ENCODE measurements at places on chromosomes 4 and X.
A peak's percentile ranks its signal among the peaks of the same experiment; 100 is the strongest.

- DNase-seq: no peak
Measured at GRCh38 chr4:145587088-145587754, 32.0 kb upstream of the MMAA start.

DNA sequence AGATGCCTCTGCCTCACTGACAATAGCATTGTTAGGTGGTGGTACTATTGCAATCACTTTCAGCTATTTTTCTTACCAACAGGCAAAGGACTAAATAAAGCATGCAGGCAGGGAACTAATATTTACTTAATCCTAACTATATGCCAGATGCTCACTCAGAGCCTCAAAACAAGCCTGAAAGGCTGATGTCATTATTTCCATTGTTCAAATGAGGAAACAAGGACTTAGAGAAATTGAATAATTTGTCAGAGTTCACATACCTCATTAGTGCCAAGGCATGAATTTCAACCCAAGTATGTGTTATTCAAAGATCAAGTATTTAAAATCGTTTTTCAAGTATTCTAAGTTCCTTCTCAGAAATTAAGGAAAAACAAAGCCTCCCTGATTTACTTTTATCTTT is 374.9 kb upstream of the TECRL start:
- DNase-seq: no peak

GRCh38 chrX:4435905-4436304 is 722.5 kb upstream of the PRKX start:
- no peak for DNase-seq

DNA sequence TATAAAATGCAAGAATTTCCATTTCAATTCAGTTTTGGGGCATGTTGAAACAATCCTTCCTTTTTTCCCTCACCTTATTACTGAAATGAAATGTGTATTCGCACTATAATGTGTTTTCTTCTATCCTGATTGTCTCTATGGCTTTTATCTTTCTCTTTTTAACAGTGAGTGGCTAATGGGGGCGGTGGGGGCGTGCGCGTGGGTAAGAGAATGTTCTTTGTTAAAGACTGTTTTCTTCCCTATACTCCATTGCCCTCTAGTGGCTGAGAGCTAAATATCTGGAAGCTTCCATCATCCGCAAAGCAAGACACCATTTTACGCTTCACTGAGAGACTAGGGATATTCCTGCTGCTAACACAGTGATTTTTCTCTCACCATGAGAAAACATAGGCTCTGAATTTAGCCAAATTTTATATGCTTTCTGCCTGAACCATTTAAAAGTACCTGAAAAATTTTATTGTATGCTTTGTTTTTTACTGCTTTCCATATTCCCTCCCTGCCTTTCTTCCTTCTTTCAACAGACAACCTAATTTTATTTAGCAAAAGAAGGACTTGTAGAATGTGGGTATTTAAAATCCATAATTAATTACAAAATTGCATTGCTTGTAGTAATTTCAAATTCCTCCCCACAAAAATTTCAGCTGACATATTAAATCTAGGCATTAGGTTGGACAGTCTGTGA is 194.0 kb downstream of the GASK1B start:
- DNase-seq: peak; percentile 29

- DNase-seq: no peak
Measured at GRCh38 chr4:41209187-41209586, 5.2 kb downstream of the APBB2 start.

Measured in CD4-positive, alpha-beta T cell treated with Interleukin-2 at 100 ng/mL for 4 hours (primary cell).